ENCODE measurements at places on chromosomes 3 and 15.

DNA sequence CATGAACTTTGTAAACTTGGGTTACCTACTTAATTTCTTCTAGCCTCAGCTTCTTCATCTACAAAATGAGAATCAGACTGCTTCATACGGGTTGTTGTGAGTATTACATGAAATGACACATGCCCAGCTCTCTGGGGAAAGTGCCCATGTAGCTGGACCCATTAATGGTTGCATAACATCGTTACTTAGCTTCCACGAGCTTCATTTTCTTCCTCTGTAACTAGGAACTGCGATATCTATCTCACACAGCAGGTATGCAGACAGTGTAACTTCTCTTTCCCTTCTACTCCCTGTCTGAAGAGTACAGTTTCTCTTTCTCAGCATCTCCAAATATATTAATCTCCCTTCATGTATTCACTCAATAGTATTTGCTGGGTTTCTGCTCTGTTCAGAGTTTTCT is 37.9 kb upstream of the DLG1 start:
- DNase-seq: no peak

DNA sequence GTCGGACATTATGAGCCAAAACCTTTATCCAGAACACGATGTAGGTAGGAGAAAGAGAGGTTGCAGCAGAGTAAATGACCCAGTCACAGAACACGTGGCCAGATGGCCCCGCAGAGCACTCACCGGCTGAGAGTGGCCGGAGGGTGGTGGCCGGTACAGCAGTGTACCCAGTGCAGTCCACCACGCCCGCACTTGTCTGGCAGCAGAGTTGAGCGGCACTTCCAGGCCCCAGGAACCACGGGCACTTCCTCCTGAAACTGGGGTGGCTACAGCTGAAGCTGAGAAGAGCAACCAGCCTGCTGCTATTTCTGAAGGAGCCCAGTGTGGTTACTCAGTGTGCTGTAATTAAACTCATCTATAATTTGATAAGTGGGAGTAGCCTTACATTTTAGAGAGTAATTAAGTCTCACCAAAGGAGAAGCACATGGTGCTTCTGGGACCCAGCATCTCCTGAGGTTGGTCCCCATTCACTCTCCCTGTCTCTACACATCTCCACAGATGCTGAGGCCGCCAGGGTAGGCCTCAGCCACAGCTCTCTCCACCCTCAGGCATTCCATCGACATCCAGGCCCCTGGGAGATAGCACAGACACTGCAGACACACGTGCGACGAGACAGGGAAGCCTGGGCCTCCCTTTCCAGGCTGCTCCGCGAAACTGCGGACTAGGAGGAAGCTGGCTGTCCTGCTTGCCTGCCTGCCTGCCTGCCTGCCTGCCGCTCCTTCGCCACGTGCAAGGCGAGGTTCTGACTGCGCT is 49.8 kb downstream of the BDH1 start:
- no peak for DNase-seq

- peak; percentile 67 for DNase-seq
Observed at GRCh38 chr3:52056521-52056967, at the start of gene DUSP7. Gene DUSP7, minus strand, starts transcription at chr3:52056571. Its CDS starts 205 bp downstream, at chr3:52056366.

DNA sequence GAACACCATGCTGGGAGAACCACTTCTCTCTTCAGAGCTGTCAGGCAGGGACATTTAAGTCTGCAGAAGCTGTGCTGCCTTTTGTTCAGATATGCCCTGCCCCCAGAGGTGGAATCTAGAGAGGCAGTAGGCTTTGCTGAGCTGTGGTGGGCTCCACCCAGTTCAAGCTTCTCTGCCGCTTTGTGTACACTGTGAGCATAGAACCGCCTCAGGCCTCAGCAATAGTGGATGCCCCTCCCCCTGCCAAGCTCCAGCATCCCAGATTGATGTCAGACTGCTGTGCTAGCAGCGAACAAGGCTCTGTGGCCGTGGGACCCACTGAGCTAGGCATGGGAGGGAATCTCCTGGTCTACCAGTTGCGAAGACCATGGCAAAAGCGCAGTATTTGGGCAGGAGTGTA is 121.6 kb downstream of the NFKBIZ start:
- DNase-seq: no peak

- DNase-seq: peak; percentile 46
Observed at GRCh38 chr3:106206146-106206545, 337.3 kb upstream of the CBLB start.

DNA sequence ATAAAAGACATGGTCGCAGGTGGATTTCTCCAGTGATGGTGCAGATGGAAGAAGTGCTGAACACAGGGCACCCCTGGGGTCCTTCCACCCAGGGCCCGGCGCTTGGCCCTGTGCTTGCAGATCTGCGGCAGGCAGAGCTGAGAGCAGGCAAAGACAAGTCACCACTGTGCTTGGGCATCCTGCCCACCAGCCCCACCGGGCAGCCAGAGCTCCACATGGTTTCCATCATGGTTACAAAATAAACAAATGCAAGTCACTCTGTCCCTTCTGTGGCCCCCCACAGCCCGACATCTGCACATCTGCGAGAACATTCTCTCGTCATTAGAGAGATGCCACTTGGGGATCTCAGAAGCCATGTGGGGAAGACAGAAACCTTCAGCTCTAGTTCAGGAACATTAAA is 37.6 kb upstream of the SFMBT1 start:
- DNase-seq: peak; percentile 73

- DNase-seq: no peak
Observed at GRCh38 chr3:159069091-159069490, 267.2 kb downstream of the MFSD1 start.

GRCh38 chr3:57230006-57230405 is 2.5 kb downstream of the APPL1 start:
- no peak for DNase-seq

DNA sequence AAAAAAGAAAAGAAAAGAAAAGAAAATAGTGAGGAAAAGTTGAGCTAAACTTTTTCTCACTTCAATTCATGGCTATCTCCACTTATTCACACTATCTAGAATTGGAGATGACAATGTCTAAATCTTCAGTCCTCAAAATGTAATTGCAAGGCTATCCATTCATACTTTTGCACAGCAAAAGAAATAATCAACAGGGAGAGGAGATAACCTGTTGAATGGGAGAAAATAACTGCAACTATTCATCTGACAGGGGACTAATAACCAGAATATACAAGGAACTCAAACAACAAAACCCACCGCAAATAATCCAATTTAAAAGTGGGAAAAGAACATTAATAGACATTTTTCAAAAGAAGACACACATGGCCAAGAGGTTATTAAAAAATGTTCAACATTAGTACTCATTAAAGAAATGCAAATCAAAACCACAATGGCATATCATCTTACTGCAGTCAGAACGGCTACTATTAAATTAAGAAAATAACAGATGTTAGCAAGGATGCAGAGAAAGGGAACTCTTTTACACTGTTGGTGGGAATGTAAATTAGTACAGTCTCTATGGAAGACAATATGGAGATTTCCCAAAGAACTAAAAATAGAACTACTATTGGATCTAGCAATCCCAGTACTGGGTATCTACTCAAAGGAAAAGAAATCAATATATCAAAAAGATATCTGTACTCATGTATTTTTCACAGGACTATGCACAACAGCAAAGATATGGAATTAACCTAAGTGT is 73.5 kb upstream of the PPIB start:
- DNase-seq: no peak

GRCh38 chr3:56629451-56629850 is 53.6 kb downstream of the TASOR start:
- DNase-seq: no peak

- DNase-seq: no peak
Observed at GRCh38 chr3:127368186-127369032, 80.6 kb upstream of the PRR20G start.

GRCh38 chr3:45227071-45227820 is 1.2 kb upstream of the TMEM158 start:
- DNase-seq: no peak

DNA sequence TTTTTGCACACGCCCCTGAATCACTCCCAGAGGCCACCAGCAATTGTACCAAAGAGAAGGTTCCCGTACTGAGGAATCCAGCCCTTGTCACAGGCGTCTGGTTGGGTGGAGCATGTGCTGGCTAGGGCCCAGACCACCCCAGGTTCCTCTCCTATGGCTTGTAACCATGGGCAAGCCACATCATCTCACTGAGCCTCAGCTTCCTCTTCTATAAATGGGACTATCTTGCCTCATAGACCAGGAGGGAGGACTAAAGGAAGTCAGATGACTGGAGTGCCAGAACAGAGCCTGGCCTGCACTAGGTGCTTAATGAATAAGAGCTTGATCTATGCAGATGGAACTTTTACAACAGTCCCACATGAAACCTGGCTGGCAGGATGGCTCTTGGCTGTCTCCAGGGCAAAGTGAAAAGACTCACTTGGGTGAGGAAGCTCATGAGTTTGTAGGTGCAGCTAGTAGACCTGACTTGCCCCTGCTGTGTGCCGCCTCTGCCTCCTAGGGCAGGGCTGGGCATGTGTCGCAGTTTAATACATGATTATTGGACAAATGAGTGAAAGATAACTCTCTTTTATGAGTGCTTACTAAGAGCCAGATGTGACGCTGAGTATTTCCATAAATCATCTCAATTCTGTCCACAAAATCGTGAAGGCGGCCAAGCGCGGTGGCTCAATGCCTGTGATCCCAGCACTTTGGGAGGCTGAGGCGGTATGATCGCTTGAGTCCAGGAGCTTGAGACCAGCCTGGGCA is 29.3 kb downstream of the CTSH start:
- DNase-seq: peak; percentile 32

DNA sequence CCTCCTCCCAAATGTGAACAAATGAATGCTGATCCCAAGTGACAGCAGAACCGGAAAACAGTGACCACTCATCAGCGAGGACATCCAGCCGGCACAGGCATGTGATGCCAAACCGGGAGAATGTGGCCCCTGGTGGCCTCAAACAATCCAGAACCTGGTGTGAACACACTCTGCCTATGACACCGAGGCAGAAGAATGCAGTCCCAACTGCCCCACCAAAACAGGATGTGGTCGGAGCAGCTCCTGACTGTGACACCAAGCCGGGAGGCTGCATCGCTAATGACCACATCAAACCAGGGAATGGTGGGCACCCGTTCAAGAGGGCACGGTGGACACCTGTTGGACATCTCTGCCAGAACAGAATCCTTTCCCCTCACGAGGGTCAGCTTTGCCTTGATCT is 15.4 kb downstream of the SCN5A start:
- DNase-seq: peak; percentile 40

- peak; percentile 84 for DNase-seq
Observed at GRCh38 chr3:55524565-55525244, 37.6 kb upstream of the WNT5A start.

- no peak for DNase-seq
Observed at GRCh38 chr3:129562803-129563202, 19.8 kb downstream of the H1-8 start.

- DNase-seq: no peak
Observed at GRCh38 chr3:87363721-87364120, 87.3 kb upstream of the POU1F1 start.

- DNase-seq: no peak
Observed at GRCh38 chr15:34185666-34186065, 24.2 kb downstream of the KATNBL1 start.

GRCh38 chr3:151213881-151214280 is 10.9 kb upstream of the GPR171 start:
- peak; percentile 36 for DNase-seq

DNA sequence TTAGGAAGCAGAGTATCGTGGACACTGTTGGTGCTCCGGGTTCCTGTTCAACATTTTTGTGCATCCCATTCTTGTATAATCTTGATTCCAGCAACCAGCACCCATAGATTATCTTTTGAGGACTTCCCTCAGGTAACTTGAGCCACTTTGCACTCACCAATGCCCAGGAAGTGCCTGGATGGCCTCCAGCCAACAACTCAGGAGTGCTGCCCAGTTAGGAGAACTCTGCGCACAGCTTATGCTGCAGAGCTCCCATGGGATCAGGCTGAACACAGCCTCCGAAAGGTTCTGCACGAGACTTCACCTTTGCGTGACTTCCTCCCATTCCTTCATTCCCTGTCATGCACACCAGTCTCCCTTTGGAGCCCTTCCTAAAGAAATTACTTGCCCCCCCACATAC is 64.3 kb upstream of the LRRN1 start:
- no peak for DNase-seq

- DNase-seq: no peak
Observed at GRCh38 chr3:4562595-4562994, 69.4 kb downstream of the ITPR1 start.

DNA sequence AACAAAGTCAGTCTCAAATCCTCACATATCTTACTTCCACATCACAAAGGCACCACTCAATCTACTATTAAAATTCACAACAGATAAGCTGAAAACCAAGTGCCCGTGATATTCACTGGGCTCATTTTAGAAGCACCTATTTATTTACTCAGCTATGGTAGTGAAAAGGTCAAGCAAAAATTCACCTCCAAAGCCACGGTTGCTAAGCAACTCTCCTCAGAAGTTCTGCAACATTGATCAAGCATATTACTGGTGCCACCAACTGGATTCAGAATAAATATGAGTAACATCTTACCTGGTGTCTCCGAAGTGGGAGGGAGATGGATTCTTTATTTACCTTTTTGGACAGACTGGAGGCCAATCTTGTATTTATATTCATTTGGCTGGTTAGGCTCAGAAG is 714.8 kb downstream of the FHIT start:
- DNase-seq: no peak

DNA sequence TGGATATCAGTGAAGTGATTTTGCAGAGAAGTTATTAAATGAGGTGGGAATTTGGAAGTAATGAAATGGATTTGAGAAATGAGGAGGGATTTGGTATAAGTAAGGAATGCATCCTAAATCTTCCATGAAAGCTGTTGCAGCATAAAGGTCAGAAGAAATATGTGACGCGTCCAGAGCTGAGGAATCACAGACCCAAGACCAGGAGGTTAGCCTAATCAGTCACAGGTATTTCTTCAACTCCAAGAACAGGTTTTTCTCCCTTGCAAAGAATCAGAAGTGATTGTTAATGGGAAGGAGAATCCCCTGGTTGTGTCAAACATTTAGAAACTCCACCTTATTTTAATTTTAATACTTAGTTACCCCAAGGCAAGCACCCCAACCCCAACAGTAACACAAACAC is 253.2 kb downstream of the MEX3B start:
- DNase-seq: no peak

DNA sequence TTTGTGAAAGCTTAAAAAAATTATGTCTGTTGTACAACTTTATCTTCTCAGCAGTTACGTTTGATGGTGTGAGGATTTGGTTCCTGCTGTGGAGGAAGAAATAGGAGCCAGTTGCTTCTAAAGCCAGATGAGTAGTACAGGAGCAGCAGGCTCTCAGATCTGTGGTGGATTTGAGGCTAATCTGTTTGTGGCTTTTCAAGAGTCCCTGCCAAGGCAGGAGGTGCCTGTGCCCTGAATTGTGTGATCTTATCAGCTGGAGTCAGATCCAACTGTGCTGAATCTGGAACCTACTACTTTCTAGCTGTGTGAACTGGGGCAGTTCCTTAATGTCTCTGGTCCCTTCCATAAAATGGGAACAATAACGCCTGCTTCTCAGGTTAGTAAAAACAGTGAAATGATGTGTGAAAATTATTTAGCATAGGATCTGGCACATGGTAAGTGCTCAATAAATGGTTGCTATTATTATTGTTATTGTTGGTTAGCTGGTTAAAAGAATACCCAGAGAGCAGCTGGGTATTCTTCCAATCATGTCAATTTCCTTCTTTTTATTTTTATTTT is 7.7 kb downstream of the CLDN11 start:
- peak; percentile 74 for DNase-seq

GRCh38 chr15:100704281-100705055 is 102.1 kb downstream of the ASB7 start:
- DNase-seq: peak; percentile 74

All from astrocyte of the spinal cord (primary cell).